GM12891 (cell line): ENCODE measurements at places on chromosomes 11 and 22.

GRCh38 chr11:73024639-73025038 is 117.5 kb downstream of the FCHSD2 start:
- no peak for DNase-seq

- DNase-seq: peak; percentile 17
These were observed 5.9 kb upstream of the OR52L1 start for GRCh38 chr11:5992604-5993251.

GRCh38 chr22:43884600-43885318 is 7.1 kb downstream of the PNPLA5 start:
- DNase-seq: peak; percentile 66

DNA sequence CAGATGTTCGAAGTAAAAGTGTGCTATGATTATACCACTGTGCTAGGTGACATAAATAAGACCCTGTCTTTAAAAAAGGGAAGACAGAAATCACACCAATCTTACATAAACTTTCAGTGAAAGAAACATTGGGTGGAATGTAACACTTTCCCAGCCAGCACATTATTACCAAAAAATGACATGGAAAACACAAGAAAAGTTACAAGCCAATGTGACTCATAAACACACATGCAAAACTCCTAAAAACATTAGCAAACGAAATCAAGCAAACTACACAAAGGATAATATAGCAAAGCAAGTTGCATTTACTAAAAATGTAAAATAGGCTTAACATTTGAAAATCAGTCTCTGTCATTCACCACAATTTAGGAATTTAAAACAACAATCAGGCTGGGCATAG is 47.0 kb downstream of the SBF2 start:
- no peak for DNase-seq

DNA sequence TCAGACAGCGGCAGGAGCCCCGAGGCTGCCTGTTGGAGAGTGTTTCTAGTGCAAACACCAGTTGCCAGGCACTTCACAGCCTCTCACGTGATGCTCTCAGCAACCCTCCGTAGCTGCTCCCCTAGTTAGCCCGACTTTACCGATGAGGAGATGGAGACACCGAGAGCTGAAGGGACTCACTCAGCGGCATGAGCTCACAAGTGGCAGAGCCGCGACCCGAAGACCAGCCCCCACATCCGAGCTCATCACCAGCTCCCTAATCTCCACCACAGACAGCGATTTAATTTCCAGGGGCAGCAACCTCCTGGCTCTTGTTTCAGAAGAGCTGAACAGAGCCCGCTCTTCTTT is 28.7 kb upstream of the RTL6 start:
- no peak for DNase-seq

DNA sequence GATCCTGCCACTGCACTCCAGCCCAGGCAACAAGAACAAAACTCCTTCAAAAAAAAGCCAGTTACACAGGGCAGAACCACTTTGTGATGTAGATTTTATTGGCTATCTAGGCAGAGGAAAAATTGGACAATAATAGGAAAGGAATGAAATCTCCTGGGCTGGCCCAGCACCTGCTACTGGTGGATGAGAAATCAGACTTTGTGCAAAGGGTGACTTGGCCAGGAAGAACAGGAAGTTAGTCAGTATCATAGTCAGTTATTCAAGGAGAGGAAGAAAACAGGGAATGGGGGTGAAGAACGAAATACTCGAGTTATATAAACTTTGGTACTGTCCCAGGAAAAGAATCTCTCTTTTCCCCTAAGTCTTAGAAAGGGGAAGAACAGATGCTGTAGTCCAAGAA is 11.0 kb upstream of the SPTBN2 start:
- no peak for DNase-seq

DNA sequence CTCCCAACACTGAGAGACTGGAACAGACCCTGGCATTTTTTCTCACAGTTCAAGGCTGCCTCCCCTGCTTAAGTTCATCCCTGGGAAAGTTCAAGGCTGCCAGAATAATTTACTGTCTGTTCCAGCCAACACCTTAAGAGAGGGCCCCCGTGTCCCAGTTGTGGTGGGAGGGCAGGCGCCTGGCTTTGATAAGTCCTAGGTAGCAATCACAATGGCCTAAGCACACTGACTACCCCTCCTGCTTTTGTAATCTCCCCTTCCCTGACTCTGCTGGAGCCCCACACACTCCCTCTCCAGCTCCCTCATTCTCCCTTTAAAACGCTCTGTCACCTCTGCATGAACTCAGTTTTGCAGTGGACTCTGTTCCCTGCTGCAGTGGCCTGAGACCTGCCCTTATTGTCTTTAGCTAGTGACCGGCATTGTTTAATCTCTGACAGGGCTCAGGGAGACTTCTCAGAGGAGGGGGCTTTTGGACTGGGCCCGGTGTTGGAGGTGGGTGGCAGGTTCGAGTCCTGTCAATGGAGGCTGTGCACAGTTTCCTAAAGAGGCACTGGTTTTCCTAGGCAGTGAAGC is 507.2 kb downstream of the TBC1D22A start:
- DNase-seq: no peak

DNA sequence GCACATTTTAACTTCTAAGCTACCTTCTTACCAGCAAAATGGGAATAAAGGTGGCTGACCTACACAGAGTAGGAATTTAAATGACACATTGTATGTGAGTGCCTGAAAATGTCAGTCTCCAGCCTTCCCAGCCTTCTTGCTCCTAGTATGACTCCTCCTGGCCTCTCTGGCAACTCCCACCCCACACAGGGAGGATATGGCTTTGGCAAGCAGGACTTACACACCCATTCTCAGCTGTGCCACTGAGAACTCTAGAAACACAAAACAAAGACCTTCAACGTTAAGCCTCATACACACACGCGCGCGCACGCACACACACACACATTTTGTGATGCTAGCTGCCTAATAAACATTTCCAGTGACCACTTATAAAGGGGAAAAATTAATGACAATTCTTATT is 65.8 kb downstream of the PACSIN2 start:
- DNase-seq: no peak

DNA sequence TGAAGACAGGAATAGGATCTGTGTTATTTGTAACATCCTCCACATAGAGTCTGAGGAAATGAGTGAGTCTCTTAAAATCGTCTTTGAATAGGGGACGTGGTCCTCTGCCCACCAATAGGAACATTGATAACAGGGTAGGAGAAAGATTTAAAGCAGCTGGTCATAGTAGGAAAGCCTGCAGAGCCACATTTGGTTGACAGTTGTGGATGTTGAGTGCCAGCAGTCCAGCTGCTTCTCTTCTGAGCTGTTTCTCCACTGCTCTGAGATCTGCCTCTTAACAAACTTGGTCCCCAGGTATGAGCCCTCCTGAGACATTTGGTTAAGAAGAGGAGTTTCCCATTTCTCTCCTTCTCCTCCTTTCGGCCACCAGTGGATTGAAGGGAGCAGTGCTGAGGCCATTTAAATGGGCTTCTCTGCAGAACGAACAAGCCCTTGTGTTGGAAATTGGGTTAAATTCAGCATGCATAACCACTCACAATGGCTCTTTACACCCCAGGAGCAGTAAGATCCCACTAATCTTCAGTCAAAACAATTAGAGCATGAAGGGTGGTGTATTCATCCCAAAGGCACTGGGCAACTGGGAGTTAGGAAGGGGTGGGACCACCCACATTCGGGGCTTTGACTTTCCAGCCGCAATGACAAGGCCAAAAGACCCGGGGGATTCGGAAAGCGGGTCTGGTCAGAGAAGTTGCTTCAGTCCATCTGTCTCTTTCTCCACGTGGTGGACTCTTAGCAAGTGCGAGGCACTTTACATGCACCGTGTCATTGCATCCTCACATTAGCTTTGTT is 32.3 kb downstream of the MIAT start:
- no peak for DNase-seq

GRCh38 chr11:1073261-1073724 is 1.4 kb upstream of the MUC2 start:
- no peak for DNase-seq

DNA sequence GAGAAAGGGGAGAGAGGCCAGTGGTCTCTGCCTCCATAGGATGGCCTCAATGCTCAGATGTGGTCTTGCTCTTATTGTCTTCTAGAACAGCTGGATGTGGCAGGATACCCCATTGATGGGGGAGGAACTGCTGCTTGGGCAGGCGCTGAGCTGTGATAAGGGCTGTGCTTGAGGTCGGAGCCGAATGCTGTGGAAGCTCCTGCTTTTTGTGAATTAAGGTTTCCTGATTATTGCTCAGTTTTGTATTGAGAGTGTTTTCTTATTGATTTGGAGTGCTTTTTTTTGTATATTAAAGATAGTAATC is 57.2 kb downstream of the CABIN1 start:
- no peak for DNase-seq

- no peak for DNase-seq
These were observed 1445.6 kb downstream of the TBC1D22A start for GRCh38 chr22:48207919-48208535.
